CD8-positive, alpha-beta memory T cell (primary cell): ENCODE measurements at places on chromosomes 3 and 15. TPM values are rescaled to one million over a fixed set of nuclear protein-coding genes. Genes with fewer than 3 reads are reported as not detected.

Gene DGKG
- total RNA-seq = 0.04 TPM

Gene TAMM41
- 22.9 TPM for total RNA-seq

Gene DUOXA2
- total RNA-seq = not detected

Gene RPL22L1
- 217 TPM for total RNA-seq

Gene FBN1
- total RNA-seq = 0.46 TPM

Gene RRP9
- 82.7 TPM for total RNA-seq

Gene MSL2
- total RNA-seq = 46.2 TPM

Gene FBXO22
- 60.4 TPM for total RNA-seq

Gene SLC27A2
- 16.6 TPM for total RNA-seq

Gene SLC38A3
- total RNA-seq = not detected

Gene SENP8
- total RNA-seq = 3.0 TPM

Gene CILP
- total RNA-seq = not detected

GRCh38 chr3:59391131-59391530 is 341.3 kb upstream of the CFAP20DC start:
- no peaks in the 10 kb centered on the region for H3K27me3 ChIP-seq
- no peak overlapping the region for H3K4me3 ChIP-seq
- H3K27ac ChIP-seq = no peak overlapping the region
- no peak for DNase-seq

DNA sequence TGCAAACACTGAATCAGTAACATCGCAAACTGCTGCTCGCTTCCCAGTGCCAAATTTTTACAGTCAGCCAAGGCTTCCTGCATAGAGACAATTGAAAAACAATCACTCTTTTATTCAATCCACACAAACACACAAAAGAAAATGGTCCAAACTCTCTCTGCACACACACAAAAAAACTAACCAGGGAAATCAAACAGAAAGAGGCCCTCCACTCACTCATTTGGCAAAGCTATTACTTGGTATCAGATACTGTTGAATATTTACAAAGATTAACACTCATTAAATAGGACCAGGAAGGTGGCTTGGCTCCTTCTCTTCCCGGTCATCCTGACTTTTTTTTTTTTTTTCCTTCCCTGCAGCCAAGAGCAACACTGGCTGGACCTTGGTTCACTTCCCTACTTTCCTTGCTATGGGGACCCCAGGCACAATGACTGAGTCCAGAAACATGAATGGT is 62.4 kb upstream of the SPATA12 start:
- H3K27me3 ChIP-seq = no peaks in the 10 kb centered on the region
- no peak for DNase-seq
- no peak overlapping the region for H3K27ac ChIP-seq

- no peak for DNase-seq
- H3K4me1 ChIP-seq = peaks cover 17% of the 10 kb centered on the region
- no peaks in the 10 kb centered on the region for H3K27me3 ChIP-seq
- H3K36me3 ChIP-seq = no peaks in the 10 kb centered on the region
- H3K4me3 ChIP-seq = no peak overlapping the region
Measured at GRCh38 chr3:112776000-112776399, 70.7 kb downstream of the CD200R1L start.

DNA sequence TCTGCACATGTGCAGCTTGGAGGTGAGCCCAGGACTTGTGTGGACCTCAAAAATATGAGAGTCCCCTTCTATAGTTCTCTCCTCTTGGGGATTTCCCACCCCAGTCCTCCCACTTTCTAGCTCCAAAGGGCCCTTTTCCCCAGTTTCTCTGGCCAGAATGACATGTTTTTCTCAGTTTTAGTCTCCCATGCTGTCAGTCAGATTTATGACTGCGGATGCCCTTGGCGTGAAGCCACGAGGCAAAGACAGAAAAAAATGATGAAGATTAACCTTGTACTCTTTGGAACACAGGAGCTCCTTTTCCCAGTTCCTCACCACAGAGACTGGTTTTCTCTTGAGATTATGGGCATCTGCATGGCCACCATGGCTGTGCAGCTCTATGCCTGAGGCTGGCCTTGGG is 72.0 kb upstream of the TTBK2 start:
- DNase-seq = no peak
- no peaks in the 10 kb centered on the region for H3K27me3 ChIP-seq
- no peaks in the 10 kb centered on the region for H3K36me3 ChIP-seq

GRCh38 chr3:12227833-12228232 is 61.0 kb upstream of the PPARG start:
- H3K4me1 ChIP-seq = no peaks in the 10 kb centered on the region
- DNase-seq = no peak
- H3K27me3 ChIP-seq = peaks cover 5% of the 10 kb centered on the region
- no peaks in the 10 kb centered on the region for H3K36me3 ChIP-seq

GRCh38 chr15:25171856-25172687 is 217.3 kb downstream of the SNRPN start:
- no peaks in the 10 kb centered on the region for H3K4me1 ChIP-seq
- DNase-seq = no peak
- no peak overlapping the region for H3K27ac ChIP-seq
- no peaks in the 10 kb centered on the region for H3K36me3 ChIP-seq

DNA sequence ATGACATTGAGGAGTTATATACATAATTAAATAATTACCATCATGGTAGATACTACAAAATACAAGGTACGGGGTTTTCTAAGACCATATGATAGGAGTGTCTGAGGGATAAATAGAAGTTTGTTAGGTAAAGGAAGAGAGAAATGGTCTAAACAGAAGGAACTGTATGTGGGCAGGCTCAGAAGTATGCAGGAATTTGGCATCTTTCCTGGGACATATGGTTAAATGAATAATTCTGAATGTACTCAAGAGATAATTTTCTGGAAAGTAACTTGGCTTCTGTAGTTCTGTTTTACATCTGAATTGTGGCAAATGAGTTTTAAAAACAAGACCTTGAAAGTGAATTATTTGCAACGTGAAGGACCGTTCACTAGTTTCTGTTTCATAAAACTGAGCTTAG is 17.5 kb downstream of the LMCD1 start:
- no peak overlapping the region for H3K4me3 ChIP-seq
- H3K27me3 ChIP-seq = no peaks in the 10 kb centered on the region
- no peaks in the 10 kb centered on the region for H3K36me3 ChIP-seq

DNA sequence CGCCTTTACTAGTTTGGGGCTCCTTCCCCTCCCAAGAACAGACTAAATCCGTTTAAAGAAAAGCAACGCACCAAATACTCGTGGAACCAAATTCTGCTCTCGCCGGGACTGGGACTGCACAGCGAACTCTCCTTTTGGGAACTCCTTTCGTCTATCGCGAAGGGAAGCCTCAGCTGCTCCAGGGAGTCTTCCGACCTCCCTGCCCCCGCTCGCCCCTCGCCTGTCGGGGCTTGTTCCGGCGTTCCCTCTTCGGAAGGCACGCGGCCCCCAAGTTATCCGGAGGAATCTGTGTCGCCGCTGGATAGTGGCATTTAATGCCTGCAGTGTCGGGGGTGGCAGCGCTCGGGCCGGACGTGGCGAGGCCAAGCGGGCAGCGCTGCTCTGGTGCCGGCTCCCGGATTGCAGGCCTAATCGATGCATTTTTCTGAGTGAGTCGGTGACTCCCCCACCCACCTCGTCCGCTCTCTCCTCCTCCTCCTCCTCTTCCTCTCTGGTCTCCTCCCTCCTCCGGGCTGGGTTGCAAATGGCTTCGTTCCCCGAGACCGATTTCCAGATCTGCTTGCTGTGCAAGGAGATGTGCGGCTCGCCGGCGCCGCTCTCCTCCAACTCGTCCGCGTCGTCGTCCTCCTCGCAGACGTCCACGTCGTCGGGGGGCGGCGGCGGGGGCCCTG is at the start of gene TRIM71:
Gene TRIM71 (plus strand): TSS at position 440 of the 671 bp plus-strand sequence. CDS start 84 bp downstream, at position 524.
- H3K4me1 ChIP-seq = no peaks in the 10 kb centered on the region
- no peaks in the 10 kb centered on the region for H3K36me3 ChIP-seq
- H3K4me3 ChIP-seq = no peak within 1 kb of the TSS
- no peak within 1 kb of the TSS for H3K27ac ChIP-seq
- peaks cover 12% of the 10 kb centered on the region for H3K27me3 ChIP-seq

DNA sequence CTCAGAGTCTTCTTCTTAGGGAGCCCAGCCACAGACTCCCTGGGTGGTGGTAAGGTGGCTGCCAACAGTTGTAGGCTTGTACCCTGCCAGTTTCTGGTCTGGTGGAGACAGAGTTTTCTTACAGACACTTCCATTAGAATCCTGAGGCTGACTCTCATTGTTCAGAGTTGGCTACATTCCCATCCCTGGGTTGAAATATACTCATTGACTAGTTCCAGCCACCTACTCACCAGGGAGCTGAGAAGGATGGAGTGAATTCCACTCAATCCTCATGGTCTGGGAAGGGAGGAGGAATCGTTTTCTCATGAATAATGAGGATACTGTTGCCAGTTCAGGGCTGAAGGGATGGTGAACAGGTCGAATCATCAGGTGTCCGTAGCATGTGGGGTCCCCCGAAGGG is 226.5 kb upstream of the PROK2 start:
- H3K4me1 ChIP-seq = no peaks in the 10 kb centered on the region
- H3K27ac ChIP-seq = no peak overlapping the region
- H3K36me3 ChIP-seq = no peaks in the 10 kb centered on the region

GRCh38 chr3:138124706-138125355 is 7.4 kb downstream of the A4GNT start:
- no peaks in the 10 kb centered on the region for H3K27me3 ChIP-seq
- H3K4me3 ChIP-seq = no peak overlapping the region
- DNase-seq = no peak

DNA sequence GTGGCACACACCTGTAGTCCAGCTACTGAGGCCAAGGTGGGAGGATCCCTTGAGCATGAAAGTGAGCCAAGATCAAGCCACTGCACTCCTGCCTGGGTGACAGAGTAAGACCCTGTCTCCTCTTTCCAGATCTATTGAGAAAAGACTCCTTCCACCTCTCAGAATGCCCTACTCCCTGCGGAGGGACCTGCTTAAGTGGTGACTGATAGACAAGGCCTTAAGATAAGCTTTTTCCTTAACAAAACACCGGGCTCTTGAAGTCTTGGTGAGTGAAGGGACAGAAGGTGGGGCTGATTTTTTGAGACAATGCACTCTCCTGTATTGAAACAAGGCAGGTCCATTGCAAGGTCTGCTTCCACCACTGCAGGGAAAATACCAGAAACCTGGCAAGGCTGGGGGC is 338.4 kb upstream of the FRG2C start:
- no peak for DNase-seq
- no peaks in the 10 kb centered on the region for H3K4me1 ChIP-seq
- H3K27me3 ChIP-seq = no peaks in the 10 kb centered on the region

DNA sequence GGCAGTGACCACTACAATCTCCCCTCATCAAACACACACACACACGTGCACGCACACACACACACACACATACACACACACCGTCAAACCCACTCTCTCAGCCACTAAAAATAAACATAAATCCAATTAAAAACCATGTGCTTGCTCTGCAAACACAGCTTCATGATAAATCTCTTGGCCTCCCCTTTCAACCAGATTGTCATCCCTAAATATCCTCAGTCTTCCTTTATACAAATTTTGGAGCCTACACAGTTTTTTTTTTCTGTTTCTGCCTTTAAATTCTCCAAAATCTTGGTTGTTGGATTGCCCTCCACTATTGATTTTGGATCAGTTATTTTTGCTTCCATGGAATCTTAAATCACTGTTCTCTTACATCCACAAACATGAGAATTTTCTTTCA is 245.6 kb downstream of the SATB1 start:
- H3K4me3 ChIP-seq = no peak overlapping the region
- H3K4me1 ChIP-seq = no peaks in the 10 kb centered on the region
- no peak overlapping the region for H3K27ac ChIP-seq
- no peaks in the 10 kb centered on the region for H3K36me3 ChIP-seq

DNA sequence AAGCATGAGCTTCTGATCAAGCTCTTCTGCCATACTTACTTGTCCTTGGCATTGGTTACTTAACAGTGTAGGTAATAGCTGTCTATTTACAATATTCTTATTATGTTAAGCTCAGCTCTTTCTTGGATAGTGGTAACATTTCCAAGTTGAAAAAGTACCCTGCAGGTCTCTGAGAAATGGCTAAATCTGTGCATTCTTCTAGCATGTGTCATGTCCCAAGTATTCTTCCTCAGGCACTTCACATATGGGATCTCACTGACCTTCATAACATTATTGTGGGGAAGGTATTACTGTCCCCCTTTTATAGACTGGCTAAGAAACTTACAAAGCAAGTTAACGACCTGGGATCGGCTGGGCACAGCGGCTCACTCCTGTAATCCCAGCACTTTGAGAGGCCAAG is 236.1 kb downstream of the RORA start:
- no peaks in the 10 kb centered on the region for H3K27me3 ChIP-seq
- no peak for DNase-seq
- no peaks in the 10 kb centered on the region for H3K36me3 ChIP-seq

DNA sequence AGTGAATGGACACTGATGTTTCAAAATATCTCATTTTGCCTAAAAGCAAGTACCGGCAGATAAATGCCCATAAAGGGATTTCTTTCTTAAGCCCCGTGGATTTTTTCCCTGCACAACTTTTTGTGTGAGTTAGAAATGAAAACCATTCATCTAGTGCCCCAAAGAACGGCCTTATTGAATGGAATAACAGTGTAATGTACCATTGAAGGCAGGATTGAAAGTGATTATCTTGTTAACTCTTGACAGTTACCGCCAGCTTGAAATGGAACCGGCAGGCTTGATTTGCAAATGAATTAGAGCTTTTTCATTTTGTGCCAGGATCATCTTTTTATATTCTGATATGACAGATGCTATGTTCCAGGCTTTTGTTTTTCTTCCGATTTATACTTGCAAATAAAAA is 162.2 kb downstream of the RSRC1 start:
- no peak overlapping the region for H3K27ac ChIP-seq
- H3K27me3 ChIP-seq = no peaks in the 10 kb centered on the region
- no peaks in the 10 kb centered on the region for H3K4me1 ChIP-seq

DNA sequence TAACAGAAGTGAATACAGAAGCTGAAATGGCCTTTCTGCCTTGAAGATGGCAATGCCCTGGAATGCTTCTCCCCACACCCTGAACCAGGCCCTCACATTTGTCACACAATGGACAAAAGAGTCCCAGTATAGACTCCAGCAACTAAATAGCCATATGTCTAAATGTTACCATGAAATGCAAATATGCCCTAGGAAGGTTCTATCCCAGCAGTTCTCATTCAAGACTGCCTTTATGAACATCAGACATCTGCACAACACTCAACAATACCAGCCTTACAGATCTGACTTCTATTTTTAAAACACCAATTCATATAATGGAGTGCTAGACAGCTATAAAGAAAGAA is 7.9 kb downstream of the ITGB5 start:
- H3K4me1 ChIP-seq = no peaks in the 10 kb centered on the region
- H3K36me3 ChIP-seq = no peaks in the 10 kb centered on the region
- no peak overlapping the region for H3K27ac ChIP-seq
- H3K27me3 ChIP-seq = no peaks in the 10 kb centered on the region
- no peak overlapping the region for H3K4me3 ChIP-seq

GRCh38 chr3:42936157-42936981 is 30.4 kb downstream of the ZNF662 start:
- no peak overlapping the region for H3K27ac ChIP-seq
- DNase-seq = no peak
- H3K36me3 ChIP-seq = no peaks in the 10 kb centered on the region
